ENCODE measurements at places on chromosomes 3 and 15.
A peak's percentile ranks its signal among the peaks of the same experiment; 100 is the strongest.

DNA sequence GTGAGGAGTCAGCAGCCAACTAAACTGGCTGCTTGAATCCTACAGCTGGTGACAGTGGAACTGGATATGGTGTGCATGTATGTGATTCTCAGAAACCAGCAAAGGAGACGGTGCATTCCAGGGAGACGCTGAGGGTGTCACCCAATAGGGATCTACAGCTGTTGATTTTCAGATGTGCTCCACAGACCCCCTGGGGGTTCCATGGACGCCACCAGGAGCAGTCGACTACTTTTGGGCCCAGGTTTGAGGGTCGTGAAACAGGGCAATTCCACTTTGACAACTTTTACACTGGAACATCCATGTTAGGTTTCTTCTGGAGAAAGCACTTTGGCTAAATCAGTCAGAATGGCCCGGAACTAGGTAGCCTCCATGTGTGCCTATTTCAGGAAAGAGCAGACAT lies 71.5 kb upstream of the MEX3B start:
- no peak for DNase-seq

GRCh38 chr3:110623571-110623970 lies 448.0 kb upstream of the NECTIN3 start:
- DNase-seq: no peak

GRCh38 chr15:39925112-39925842 lies 5.2 kb upstream of the GPR176 start:
- DNase-seq: peak; percentile 22

DNA sequence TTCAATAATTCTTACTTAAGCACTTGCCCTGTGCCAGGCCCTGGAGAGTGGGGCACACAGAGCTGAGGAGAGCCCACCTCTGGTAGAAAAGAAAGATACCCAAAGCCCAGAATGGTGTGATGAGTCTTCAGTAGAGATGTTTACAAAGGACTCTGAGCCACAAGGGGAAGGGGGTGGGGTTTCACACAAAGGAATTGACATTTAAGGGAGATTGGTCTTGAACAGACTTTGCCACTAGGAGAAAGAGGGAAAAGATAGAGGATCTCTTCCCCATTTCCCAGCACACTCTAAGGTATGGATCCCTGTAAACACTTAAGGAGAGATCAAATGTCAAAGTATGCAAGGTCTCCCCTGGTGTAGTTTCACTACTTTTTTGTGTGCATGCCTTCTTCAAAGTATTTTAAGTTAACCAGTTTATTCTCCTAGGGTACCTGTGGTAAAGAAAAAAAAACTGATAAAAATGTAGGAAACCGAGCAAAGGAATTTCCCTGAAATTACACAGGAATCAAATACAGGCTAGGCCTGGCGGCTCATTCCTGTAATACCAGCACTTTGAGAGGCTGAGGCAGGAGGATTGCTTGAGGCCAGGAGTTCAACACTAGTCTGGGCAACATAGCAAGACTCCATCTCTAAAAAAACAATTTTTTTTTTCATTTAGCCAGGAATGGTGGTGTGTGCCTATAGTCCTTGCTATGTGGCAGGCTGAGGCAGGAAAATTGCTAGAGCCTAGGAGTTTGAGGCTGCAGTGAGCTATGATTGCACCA lies 117.6 kb upstream of the SKOR1 start:
- DNase-seq: no peak

GRCh38 chr3:84245789-84246188 lies 713.0 kb upstream of the CADM2 start:
- DNase-seq: no peak

DNA sequence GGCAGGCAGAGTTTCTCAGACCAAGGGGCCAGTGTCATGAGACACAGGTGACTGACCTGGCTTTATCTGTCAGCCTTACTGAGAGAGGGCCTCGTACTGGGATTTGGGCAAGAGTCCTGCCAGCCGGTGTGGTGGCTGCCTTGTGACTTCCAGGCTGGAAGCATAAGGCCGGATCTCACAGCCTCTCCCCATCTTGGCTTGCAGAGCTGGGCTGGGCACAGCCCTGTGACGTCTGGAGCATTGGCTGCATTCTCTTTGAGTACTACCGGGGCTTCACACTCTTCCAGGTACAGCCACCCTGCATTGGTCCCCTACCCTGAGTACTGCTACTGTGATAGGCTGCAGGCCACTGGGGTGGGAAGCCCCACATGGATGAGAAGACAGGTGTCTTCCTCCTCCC lies 12.1 kb downstream of the CLK3 start:
- DNase-seq: no peak

- DNase-seq: no peak
These were observed 39.5 kb downstream of the ANP32A start for GRCh38 chr15:68781217-68781616.

- DNase-seq: no peak
These were observed 33.6 kb downstream of the ADAMTS17 start for GRCh38 chr15:100308213-100308600.

DNA sequence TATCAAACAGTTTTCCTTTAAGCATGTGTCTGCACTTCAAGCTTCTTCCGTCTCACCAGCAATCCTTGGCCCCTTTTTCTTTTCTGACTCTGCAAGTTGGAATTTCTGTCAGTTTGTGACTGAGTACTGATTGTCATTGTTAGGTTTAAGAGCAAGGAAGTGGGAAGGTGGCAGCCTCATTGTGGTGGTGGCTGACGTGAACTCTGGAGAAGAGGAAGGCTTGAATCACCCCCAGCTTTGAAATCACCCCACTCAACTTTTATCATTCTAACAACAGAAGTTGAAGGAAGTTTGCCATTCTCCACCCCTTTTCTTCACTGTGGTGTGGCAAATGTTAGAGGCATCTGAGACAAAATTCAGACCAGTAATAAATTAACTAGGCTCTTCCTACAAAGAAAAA lies 231.6 kb upstream of the AGTR1 start:
- no peak for DNase-seq

DNA sequence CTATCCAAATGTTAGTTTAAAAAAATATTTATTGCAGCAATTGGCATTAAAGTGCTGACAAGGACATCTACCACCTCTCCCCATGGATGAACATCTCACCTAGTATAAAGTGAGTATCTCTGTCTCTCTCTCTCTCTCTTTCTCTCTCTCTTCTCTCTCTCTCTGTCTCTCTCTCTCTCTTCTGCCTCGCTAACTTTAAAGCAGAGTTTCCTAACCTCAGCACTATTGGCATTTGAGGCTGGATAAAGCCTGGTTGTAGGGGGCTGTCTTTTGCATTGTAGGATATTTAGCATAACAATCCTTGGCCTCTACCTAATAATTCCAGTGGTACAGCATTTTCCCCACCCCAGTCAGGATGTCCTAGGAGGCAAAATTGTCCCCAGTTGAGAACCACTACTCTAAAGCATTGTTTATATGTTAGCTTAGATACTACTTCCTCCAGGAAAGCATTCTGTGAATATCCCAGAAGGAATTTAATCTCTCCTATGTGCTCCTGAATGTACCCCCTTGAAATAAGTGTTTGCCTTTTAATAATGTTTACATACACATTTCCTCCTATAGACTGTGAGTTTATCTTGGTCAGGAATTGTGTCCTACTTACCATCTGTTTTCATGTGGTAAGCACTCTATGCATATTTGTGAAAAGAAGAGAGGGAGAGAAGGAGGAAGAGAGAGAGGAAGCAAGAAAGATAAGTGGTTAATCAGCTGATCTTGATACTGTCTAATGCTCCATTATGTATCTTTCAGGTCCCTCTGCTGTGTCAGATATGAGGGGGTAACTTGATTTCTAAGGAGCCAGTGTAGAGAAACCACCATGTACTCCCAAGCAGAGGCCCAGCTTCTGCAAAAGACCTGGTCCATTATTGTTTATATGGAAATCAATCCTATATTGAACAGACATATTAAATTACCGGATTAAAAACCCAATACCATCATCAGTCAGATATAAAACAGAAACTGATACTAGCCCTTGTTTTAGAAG lies 346.6 kb downstream of the RBMS3 start:
- no peak for DNase-seq

DNA sequence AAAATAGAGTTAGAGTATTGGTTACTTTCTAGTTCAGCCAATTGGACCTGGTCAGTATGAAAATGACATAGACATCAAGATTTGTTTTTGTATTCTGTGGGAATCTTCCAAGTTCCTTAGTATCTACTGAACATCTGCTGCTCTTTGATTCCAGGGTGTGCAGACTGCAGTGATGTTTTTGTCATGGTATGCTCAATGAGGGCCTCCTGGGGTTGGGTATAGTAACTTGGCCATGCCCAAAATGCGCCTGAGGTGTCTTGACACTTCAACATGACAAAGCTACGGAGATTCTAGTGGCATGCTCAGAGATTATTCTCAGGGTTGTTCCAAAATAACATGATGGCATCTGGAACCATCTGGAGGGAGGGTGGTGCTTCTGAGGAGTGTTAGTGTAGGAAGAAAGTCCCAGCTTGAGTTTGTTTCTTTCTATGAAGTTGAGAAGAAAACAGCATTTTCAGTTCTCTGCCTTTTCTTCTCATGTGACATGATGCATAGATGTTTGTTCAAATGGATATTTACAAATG lies 313.5 kb upstream of the TBL1XR1 start:
- DNase-seq: no peak

GRCh38 chr3:121980450-121980796 lies 41.6 kb downstream of the ILDR1 start:
- no peak for DNase-seq

DNA sequence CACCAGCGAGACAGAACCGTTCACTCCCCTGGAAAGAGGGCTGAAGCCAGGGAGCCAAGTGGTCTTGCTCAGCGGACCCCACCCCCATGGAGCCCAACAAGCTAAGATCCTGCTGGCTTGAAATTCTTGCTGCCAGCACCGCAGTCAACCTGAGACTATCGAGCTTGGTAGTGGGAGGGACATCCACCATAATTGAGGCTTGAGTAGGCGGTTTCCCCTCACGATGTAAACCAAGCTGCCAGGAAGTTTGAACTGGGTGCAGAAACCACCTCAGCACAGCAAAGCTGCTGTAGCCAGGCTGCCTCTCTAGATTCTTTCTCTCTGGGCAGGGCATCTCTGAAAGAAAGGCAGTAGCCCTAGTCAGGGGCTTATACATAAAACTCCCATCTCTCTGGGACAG lies 151.0 kb downstream of the MBNL1 start:
- DNase-seq: no peak

- DNase-seq: peak; percentile 81
These were observed 437.4 kb upstream of the TPRG1 start for GRCh38 chr3:188734395-188734794.

- DNase-seq: peak; percentile 92
These were observed 2.0 kb upstream of the SOX2 start for GRCh38 chr3:181709537-181710279.

DNA sequence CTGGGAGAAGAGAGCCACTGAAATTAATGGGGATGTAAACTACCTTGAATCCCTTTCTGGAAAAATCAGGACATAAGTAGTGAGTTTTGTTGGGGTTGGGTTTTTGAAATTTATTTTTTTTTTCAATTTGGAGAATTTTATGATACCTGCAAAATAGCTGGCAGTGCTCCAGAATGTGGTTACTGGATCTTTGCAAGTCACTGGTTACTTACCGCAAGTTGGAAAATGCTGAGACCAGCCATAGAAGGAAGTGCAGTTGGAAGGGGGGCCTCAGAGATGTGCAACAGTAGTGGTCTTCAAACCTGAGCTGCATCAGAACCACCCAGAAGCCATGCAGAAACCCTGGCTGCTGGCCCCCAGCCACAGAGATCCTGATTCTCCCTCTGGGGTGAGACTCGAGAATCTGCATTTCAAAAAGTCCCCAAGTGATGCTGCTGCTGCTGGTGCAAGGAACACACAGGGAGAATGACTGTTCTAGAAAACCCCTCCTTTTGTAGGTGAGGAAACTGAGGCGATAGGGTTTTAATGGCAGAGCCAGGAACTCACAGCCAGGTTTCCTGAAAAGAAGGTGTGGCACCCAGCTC lies 39.7 kb downstream of the SEMA5B start:
- no peak for DNase-seq

- DNase-seq: no peak
These were observed 111.9 kb downstream of the IGF1R start for GRCh38 chr15:98760112-98760826.

GRCh38 chr3:56314842-56315241 lies 153.4 kb downstream of the ERC2 start:
- no peak for DNase-seq

GRCh38 chr3:74267588-74268184 lies 346.8 kb downstream of the CNTN3 start:
- peak; percentile 36 for DNase-seq

DNA sequence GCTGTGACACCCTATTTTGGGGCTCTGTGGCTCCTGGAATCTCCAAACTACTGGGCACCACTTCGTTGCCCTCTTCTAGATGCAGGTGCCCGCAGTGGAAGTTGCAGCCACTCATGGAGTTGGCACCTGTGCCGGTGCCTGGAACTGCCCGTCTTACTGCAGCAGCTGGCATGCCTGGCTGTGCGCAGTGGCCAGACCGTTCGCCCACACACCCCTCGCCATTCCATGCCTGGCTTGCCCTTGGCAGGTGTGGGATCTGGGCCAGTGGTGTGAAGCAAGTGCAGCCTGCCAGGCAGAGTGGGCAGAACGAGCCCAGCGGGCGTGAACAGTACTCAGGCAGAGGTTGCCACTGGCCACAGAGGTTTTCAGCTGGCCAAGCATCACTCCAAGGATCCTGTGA lies 1286.7 kb downstream of the ROBO1 start:
- DNase-seq: peak; percentile 51

- no peak for DNase-seq
These were observed 36.8 kb upstream of the GOLGA6L2 start for GRCh38 chr15:23483821-23484299.

- DNase-seq: peak; percentile 25
These were observed 121.9 kb downstream of the CDIN1 start for GRCh38 chr15:36701336-36701735.

DNA sequence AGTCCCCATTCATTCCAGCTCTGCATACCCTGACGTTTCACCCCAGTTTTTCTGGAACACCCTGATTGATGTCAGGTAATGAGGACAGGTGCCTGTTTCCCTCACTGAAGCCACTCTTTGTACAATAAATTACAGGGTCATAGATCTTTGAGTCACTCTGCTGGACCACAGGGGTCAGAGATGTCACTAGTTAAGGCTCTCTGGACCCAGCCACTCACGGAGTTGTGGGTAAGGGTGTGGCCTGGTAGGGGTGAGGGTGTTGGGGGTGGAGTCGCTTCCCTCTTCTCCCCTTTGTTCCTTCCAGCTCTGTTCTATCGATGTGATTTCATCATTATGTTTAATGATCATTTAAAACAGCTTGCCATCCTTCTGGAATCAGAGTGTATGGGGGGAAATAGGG lies 512 bp downstream of the IQCF5 start:
- no peak for DNase-seq

GRCh38 chr3:57164217-57164656 lies 916 bp downstream of the IL17RD start:
- peak; percentile 4 for DNase-seq

DNA sequence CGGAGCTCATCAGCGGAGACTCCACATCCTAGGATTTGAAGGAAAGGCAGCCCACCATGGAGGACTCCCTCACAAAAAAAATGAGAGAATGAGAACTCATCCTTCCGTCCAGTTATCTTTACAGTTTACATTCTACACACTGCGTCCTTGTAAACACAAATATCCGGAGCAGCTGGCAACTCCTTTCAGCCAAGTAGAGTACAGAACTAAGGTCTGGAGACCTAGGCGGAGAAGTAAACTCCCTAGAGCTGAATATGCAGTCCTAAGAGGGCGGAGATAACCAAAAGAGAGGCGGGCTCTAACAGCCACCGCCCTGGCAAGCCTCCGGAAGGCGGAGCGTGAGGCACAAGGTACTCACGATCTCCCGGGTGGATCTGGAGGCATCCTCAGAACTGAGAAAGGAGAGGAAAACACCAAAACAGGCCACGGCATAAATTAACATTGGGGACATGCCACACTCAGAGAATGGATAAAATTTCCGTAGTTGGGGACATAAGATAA lies 924 bp upstream of the SIN3A start:
- DNase-seq: peak; percentile 80

Measured in NCI-H69 (cell line).